D721Med (cell line): ENCODE measurements at places on chromosomes 6 and 20.

DNA sequence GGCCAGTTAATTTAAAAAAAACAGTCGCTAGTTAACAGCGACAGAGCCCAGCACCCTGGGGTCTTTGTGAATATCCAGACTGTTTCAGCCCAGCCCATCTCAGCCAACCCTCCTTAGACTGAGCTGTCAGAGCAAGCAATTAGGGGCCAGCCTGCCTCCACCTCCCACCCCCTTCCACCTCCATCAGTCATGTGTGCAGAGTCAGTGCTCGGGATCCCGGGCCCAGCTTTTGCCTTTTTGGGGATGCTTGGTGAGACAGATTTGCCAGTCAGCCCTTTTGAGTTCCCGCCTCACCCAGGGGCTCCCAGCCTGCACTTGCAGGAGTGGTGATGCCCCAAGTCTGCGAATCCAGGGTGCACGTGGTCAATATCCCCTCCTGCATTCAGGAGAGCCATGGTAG lies 6.5 kb upstream of the FAM83D start:
- no peak for DNase-seq

- DNase-seq, result no peak
Observed at GRCh38 chr20:58573986-58574385, 58.8 kb upstream of the APCDD1L start.

DNA sequence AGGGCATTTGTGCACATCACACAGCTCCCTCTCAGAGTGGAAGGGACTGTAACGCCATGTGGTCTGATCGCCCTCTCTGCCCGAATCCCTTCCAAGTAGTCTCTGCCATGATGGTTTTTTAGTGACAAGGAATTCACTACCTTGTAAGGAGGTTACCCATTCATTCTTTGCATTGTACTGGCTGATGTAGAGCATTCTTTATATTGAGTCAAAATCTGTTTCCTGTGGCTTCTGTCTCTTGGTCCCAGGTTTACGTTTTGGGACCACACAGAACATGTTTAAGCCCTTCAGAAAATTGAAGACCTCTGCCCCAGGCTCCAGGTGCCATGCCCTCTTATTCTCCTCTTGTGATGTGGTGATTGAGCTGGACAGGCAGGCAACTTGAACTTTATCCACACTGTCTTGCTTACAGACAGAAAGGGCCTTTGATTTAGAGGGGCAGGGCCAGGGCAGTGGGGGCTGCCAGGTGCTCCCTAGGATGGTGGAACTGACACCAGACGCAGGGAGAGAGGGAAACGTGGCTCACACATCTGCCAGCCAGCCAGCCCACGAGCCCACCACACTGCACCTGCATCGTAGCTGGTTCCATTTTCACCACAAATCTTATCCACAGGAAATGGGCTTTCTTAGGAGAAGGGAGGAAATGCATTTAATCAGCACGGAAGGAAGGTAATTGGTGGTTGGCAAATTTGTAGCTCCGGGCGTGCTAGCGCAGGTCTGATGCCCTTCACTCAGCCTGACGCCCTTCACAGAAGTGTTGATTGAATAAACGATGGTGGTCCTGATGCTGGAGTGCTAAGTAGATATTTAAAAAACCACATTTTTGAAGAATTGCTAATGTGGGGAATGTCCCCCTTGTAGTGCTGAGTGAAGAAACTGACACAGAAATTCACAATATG lies 78.2 kb downstream of the TCP11 start:
- DNase-seq, result no peak

DNA sequence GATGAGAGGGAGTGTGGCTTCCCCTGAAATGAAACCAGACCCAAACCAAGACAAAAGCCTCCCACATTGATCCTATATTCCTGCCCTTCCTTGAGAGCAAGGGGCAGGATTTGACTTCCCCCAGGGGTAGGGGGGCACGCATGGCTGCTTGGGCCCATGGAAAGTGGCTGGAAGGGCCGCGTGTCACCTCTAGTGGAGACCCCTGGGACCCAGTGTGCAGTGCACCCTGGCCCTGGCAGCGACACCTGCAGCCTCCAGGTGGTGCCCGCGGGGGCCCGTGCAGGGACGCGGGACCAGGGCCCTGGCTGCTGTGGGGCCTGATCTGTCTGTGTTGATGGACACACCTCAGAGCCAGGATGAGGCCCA lies 18.0 kb upstream of the SLCO4A1 start:
- DNase-seq, result no peak

DNA sequence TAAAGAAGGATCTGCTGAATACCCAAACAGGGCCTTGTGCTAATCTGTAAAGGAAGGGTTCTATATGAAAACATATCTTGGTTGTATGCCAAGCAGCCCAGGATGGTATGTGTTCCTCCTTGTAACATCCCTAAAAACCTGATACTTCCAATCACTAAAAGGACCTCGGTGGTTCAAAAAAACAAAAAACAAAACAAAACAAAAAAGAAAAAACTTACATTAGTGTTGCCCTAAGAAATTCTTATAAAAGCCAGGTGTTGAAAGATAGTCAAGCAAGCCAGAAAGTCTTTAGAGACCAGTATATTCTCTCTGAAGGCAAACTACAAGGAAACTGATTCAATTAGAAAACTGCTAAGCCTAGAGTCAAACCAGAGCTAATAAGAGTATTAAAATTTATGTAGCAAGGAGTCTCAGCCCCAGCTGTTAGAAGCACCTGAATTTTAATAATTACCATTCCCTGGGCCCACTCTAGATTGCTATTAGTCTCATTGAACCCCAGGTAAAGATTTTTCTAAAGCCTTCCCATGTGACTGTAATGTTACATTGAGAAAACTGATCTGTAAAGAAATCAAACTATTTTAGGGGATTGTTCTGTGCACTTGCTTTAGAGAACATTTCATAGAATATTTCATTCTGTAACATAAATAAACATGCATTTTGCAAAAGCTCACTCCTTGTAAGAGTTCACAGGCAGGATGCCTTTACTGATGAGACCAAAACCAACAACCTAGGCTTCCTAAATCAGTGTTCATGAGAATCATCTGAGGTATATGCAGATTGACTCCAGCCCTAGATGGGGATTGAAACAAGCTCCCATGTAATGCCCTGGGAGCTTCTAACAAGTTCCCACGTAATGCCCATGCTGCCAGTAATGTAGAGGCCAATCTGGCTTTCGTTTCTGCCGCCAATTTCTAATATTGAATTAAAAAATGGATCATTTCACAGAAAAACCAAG lies 95.2 kb upstream of the BTN3A2 start:
- no peak for DNase-seq

DNA sequence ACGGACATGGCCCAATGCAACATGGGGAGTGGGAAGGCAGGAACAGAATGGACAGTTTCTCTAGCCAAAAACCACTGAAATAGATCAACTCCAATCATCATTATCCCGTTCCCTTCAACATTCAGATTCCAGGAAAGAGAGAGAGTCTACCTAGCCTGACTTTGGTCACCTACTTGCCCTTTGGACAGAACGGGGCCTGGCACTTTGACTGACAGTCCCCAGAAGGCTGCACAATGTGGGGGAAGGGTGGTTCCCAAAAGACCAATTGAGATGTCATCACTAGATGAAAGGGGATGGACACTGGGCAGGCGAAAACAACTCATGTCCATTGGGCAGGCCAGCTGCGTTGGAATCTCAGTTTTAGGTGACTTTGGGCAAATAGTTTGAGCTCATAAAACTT lies 15.0 kb upstream of the KIF16B start:
- DNase-seq, result no peak

DNA sequence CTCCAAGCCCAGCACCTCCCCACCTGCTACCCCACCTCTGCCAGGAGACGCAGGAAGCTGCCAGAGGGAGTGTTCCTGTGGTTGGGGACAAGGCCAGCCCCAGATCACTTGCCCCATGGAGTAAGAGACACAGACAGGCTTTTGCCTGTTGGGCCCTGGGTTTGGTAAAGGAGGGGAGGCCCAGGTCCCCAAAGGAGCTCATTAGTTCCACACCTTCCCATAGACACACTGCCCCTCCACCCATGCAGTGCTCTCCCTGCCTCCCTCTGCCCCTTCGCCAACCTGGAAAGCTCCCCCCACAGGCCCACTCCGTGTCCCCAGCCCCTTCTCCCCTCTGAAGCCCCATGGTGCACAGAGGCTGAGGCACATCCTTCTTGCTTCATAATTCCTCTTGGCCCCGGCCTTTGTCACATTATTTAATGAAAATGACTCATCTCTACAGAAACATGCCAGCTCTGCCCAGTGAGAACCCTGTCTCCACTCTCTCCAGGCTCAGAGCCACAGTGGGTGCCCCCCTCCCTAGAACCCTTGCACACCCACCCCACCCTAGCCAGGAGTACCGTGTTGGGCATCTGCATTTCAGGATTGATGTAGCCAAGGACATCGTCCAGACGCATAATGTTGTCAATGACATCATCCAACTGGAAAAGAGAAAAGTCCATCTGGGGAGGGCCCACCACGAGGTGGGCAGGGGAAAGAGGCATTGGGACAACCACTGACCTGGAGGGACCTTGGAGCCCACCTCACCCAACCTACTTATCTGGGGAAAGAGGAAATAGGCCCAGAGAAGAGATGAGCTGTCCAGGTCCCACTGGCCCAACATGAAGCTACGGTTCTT lies 46.0 kb downstream of the TFEB start:
- no peak for DNase-seq

DNA sequence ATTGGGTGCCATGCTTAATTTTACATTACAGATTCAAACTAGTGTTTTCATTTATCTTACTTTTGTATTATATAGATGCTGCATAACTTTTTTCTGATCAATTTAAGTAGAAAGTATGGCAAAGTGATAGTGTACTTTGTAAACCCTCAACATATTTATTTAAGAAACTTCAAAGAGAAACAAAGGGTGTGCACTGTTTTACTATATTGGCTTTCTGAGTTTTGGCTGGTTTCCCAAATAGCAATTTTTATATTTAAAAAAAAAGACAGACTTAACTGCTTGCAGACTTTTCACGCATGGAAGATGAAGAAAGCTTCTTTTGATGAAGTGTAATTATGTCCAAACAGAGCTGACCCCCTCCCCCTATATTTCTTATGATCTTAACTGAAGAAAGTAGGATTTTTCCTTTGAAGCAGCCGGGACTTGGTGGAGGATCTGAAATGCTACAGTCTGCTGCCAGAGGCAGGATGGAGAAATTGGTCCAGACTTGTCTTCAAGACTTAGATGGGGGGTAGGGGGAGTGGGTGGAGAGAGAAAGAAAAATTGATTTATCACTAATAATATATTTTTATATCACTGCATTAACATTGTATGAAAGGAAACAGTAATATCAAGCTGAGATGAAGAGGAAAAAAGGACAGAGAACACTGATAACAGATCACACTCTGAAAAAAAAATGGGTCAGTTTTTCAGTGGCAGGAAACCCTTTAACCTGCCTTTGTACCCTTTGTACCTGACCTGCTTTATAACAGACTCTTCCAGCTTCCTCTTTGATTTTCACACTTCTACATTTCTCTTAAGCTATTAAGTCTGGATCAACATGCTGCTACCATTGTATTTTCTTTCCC lies 56.0 kb upstream of the SUPT3H start:
- DNase-seq, result no peak

- DNase-seq, result no peak
Observed at GRCh38 chr20:63837479-63837878, 6.4 kb upstream of the ZBTB46 start.

GRCh38 chr20:52953020-52953419 lies 19.1 kb upstream of the TSHZ2 start:
- DNase-seq, result no peak

GRCh38 chr20:57667388-57667787 lies 42.4 kb downstream of the PMEPA1 start:
- DNase-seq, result no peak

- no peak for DNase-seq
Observed at GRCh38 chr6:10395704-10396546, 18.9 kb downstream of the TFAP2A start.

GRCh38 chr6:11273406-11274065 lies 41.1 kb upstream of the NEDD9 start:
- no peak for DNase-seq

- DNase-seq, result no peak
Observed at GRCh38 chr6:71336901-71337300, 48.3 kb downstream of the OGFRL1 start.

GRCh38 chr20:4962241-4962855 lies 39.0 kb downstream of the SLC23A2 start:
- DNase-seq, result no peak

GRCh38 chr6:15841937-15842726 lies 179.3 kb upstream of the DTNBP1 start:
- DNase-seq, result no peak

GRCh38 chr6:134678436-134678889 lies 271.4 kb downstream of the ALDH8A1 start:
- DNase-seq, result no peak

DNA sequence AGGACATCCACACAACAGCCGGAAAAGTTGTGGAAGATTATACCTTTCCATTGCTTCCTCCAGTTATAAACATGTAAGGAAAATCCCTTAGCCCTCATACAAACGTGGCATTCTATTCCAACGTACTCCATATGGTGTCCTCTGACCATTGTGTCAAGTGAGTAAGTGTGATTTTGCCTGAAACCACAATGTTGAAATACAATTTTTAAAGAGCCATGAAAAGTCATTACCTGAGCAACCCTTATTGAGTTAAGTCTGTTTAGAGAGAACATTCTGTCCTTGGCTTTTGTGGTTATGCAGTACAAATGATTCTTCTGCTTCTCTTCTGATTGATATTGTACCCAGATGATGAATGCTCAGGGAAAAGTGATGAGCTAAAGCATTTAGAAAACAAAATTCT lies 530.1 kb downstream of the HAO1 start:
- DNase-seq, result no peak

DNA sequence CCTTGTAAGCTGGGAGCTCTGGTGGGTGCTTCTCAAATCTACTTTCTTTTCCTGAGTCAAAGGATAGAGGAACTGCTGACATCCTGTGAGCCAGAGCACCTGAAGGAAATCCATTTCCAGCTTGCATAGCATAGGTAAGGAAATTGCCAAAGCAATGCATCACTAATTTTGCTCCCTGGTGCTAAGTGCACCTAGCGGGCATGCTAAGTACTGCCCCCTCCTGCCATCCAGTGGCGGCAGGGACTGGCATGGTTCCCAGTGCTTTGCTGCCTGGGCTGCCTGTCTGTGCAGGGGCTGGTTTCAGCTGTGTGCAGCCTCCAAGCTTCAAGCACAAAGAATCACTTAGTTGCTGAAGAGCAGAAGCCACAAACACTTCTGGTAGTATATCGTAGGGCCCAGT lies 63.9 kb downstream of the FARS2 start:
- no peak for DNase-seq

- no peak for DNase-seq
Observed at GRCh38 chr6:11437824-11438459, 99.6 kb upstream of the TMEM170B start.

GRCh38 chr6:84853901-84854300 lies 89.5 kb upstream of the TBX18 start:
- no peak for DNase-seq

DNA sequence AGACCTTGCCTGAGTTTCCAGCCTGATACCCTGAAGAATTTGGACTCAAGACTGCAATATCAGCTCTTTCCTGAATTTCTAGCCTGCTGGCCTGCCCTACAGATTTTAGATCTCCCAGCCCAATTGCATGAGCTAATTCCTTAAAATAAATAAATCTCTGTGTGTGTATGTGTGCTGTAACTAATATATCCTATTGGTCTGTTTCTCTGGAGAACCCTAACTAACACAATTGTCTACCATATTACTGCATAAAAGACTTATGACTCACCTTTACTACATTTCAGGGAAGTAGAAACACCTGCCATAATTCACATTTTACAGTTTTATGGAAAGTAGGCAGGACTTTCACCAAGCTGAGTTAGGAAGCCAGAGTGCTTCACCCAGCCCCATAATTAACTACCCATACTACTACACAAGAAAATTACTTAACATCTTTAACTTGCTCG lies 90.7 kb upstream of the BEND6 start:
- no peak for DNase-seq

- no peak for DNase-seq
Observed at GRCh38 chr20:6095409-6095808, 27.4 kb downstream of the FERMT1 start.
